Frontal cortex (tissue), 4 donors: ENCODE measurements at places on chromosomes 7 and 10. TPM values are rescaled to one million over a fixed set of nuclear protein-coding genes. Genes with fewer than 3 reads are reported as not detected.

The SCIN gene
- 1.6 TPM for total RNA-seq

The ANXA8L1 gene
- not detected for total RNA-seq

The FZD1 gene
- 6.9 TPM for total RNA-seq

The PPP1R3C gene
- 37.9 TPM for total RNA-seq

The PVRIG gene
- total RNA-seq = not detected
